ENCODE measurements at places on chromosomes 4 and X.

GRCh38 chr4:119211867-119212233 is 663 bp upstream of the USP53 start:
- DNase-seq, result no peak

- DNase-seq, result no peak
Measured at GRCh38 chrX:53798281-53798680, 111.8 kb upstream of the HUWE1 start.

DNA sequence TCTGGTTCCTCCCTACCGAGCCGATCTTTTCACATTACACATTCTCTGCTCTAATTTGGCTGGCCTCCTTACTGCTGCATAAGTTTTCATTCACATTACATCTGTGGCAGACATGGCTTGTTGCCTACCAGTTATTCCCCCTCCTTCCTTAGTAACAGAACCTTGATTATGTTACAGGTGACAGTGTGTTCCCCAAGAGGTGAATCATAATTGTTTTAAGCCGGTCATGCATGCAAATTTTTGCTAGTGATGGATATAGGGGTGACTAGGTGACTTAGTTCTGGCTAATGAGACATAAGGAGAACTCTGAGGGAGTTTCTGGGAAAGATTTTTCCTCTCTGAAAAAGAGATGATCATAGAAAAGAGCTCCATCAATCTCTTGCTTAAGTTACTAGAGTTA is 8.4 kb upstream of the LAMP2 start:
- DNase-seq, result no peak

DNA sequence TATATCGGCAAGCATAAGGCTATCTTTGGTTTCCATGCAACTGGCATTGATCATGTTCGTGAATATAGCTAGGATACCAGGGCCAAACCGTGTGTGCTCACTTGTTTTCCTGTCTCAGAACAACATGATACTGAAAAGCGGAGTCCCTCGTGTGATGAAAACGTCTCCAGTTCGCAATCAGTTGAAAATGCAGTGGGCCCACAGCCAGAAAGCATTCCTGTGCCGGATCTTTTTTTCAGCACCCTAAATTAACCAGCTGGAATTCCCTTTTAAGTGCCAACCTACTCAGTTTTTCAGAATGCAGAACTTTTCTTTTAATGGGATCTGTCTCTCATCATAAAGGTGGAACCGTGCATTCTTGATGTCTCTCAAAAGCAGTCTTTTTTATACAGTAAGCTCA is 130.8 kb upstream of the FRG1 start:
- DNase-seq, result no peak

DNA sequence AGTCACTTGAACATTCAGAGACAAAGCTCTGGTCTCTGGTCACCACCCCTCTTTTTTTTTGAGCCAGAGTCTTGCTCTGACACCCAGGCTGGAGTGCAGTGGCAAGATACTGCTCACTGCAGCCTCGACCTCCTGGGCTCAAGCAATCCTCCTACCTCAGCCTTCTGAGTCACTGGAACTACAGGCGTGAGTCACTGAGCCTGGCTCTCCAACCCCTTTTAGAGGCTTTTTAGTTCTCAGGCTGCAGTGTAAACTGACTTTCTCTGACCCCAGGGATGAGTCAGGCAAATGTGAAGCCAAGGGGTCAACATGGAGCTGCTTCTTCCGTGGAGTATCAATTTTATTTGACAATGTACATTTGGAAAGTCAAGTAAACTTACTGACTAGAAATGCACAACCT is 229.2 kb downstream of the PTTG2 start:
- no peak for DNase-seq

GRCh38 chr4:126799416-126799815 is 833.3 kb upstream of the INTU start:
- DNase-seq, result no peak

DNA sequence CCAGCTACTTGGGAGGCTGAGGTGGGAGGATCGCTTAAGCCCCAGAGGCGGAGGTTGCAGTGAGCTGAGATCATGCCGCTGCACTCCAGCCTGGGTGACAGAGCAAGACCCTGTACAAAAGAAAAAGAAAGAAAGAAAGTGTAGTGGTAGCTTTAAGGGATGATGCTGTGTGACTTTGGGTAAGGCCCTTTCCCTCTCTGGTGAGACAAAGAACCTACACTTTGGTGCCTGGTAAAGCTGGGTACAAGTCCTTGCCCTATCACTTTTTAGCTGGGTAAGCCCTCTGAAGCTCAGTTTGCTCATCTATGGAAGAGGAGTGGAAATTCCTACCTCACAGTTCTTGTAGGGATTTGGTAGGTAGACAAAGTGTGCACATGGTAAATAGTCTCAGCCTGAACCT is 1.7 kb upstream of the IQSEC2 start:
- no peak for DNase-seq

GRCh38 chrX:53227224-53227765 is 2.3 kb upstream of the KDM5C start:
- DNase-seq, result no peak

DNA sequence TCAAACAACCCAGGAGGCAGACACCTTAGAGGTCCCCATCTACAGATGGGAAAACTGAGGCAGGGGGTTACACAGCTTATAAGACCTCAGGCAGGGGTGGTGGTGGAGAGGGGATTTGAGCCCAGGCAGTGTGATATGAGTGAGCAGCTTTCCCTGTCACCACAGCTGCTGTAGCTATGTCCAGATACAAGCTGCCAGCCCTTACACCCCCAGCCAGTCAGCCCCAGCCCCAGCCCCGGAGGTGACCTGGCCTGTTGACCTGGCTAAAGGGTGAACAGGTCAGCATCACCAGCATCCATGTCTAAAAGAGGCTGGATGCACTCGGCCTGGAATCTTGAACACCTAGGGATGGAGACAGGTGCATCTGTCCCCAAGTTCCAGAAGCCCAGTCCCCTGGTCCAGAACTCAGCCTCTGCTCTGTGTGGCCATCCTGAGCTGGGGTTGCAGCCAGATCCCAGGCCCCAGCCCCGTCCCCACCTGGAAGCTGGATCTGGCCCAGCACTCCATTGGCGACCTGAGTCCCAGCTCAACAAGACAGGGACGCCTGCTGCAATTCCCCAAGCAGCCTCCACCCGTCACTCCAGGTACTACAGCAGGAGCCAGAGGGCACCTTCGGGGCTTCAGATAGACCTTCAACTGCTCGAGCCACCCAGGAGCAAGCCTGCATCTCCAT is 89.5 kb downstream of the JAKMIP1 start:
- no peak for DNase-seq

- no peak for DNase-seq
Measured at GRCh38 chrX:93585661-93586060, 87.7 kb downstream of the NAP1L3 start.

- DNase-seq, result no peak
Measured at GRCh38 chr4:5504486-5504885, 203.9 kb downstream of the EVC2 start.

DNA sequence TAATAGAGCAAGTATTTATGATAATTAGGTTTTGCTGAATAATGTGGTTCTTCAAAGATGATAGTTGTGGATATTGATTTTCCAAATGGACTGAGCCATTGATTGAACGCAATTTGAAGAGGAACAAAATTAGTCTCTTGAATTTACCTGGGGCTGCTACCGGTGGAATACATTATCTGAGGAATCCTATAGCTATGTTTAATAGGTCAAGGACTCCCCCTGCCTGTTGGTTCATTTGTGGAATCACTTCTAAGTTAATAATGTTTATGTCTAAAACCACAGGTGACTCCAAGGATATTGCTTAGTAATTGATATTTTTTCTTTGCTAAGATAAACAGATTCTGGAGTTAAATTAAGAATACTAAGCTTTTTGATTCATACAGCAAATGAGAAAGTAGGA is 576.0 kb upstream of the PABPC4L start:
- no peak for DNase-seq

GRCh38 chrX:24435060-24435459 is 30.0 kb upstream of the PDK3 start:
- DNase-seq, result no peak

DNA sequence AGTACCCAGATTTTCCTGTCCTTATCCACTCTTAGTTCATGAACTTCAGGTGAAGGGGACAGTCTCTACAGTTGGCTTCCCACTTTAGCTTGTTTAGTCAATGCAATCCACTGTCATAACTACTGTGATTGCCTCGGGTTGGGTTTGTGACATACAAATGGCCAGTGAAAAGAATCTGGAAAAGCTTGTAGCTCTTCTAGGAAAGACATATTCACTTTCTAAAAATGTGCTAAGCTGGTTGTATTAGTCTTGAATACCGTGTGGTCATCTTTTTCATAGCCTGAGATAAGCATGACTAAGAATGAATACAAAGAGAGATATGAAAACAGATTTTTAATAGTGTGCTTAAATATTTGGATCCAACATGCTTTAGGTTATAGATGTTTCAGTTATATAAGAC is 1443.5 kb upstream of the IGFBP7 start:
- DNase-seq, result no peak

DNA sequence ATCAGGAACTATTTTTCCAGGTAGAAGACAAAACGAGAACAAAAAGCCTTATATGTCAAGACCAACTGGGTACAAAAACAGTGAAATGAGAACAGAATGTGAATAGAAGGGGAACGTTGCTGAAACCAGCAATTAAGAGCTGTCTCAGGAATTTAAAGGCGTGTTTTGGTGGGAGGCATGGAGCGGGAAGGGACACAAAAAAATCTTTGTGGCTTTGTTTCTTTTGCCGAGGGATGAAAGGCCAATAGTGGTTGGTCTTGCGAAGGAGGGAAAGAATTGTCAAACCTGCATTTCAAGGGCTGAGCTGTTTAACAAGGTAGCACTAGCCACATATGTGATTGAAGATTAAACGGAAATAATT is 103.8 kb downstream of the USP46 start:
- no peak for DNase-seq

DNA sequence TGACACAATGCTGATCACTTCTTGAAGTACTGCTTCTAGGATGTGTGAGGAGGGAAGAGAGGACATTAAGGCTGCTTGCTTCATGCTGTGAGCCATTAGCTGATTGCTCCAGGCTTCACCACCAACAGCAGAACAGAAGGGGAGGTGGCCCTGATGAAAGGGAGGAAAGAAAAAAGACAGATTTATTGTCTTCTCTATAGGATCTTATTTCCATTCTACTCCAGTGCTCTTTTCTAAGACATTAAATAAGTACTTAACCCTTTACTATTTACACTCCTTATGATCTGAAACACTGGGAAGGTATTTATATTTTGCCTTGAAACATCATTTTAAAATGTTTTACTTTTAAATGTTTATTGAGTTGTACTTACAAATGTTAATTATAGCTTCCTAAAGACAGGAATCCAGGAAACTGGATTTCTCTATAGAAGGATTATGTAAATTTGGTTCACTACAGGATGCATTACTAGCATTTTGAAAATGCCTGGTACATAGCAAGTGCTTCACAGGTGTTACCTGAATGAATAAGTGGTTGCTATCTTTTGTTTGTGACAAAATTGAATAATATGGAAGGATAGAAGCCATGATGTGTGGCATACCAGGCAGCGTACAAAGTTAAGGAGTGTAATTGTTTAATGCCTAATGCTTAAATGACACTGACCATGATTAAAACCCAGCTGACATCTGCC is 680.9 kb upstream of the ATOH1 start:
- no peak for DNase-seq

DNA sequence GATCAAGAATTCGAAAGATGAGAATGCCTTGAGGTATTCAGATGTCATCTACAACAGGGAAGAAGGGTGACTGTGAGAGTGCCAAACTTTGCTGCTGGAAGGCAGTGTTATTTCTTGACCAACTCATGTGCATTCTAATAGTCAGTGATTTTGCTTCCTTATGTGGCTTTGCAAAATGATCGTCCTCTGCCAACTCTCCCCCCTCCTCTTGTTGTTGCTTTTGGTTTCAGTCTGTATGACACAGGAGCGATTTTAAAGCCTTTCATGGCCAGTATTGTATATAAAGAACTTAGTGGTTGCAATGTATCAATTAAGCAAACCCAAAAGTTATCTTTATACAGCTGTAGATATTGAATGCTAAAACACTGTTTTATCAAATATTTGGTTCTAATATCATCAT is 379.1 kb downstream of the IL1RAPL1 start:
- DNase-seq, result no peak

- DNase-seq, result no peak
Measured at GRCh38 chrX:135544338-135544948, 24.0 kb downstream of the INTS6L start.

DNA sequence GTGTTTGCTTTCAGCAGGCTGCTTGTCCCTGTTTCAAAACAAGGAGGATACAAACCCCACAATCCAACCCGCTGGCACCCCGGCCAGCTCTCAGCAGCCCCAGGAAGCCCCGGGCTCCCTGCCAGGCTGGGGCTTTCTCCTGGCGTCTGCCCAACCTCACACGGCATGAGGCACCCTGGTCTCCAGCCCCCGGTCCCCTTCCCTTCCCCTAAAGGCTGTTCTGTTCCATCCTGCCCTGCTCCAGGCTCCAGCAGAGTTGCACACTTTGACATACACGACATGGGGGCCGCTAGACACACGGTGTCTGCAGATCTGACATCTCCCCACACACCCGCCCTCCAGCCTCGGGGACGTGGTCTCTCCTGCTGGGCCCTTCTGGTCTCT is 107.7 kb upstream of the ADRA2C start:
- no peak for DNase-seq

DNA sequence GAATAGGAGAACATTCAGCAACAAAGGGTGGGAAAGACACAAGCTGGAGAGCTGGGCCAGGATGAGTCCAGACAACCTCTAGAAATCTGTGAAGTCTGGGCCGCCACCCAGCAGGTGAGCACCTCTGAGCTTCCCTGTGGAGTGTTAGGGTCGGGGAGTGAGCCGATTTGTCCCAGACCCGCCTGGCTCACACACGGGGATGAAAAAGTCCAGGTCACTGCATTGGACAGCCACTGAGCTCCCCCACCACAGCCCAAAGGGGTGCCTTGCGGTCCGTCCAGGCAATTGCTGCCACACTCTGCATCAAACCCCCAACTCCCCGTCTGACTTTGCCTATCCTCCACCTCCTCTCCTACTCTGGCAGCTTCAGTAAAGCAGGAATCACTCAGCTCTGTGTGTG is 38.7 kb downstream of the NHSL2 start:
- no peak for DNase-seq

DNA sequence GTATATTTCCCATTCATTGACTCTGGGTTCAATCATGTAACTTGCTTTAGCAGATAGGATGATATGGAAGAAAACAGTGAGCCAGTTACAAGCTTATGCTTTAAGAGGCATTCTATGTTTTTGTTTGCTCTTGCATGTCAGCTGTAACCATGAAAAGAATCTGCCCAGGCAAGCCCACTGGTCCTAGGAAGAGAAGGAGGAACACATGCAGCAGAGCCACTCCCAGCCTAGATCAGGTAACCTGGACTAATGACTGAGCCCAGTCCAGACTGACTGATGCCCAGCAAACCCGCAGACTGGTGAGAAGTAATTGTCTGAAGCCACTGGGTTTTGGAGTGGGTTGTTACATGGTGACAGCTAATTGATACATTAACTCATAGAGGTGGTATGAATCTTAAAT is 167.9 kb downstream of the COL4A6 start:
- no peak for DNase-seq

- DNase-seq, result no peak
Measured at GRCh38 chr4:167966143-167966542, 126.2 kb upstream of the ANXA10 start.

All from stimulated activated CD8-positive, alpha-beta memory T cell treated with anti-CD3 and anti-CD28 coated beads, Interleukin-2, amount 100 ng/mL, for 48 hours (primary cell).